ENCODE measurements at places on chromosomes 7 and 10.

- DNase-seq = no peak
Measured at GRCh38 chr10:1502451-1502850, 234.9 kb downstream of the ADARB2 start.

- no peak for DNase-seq
Measured at GRCh38 chr7:7261863-7262262, 79.5 kb downstream of the C1GALT1 start.

- peak; percentile 20 for DNase-seq
Measured at GRCh38 chr10:50421026-50421719, 169.9 kb upstream of the ASAH2 start.

DNA sequence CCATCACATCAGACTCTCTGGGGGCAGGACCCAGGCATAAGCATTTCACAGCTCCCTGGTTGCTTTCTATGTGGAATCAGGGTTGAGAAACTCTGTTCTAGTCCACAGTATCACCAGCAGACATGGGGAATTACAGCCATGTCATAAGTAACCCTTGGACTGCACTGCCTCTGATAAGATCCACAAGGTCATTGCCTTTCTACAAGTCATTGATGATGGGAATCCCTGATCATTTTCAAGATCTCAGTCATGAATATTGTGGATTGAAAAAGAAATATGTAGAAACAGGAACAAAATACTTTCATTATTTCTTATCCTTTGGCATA, 304.1 kb downstream of the KLF6 start:
- no peak for DNase-seq

GRCh38 chr10:100192350-100192749, 6.5 kb upstream of the ERLIN1 start:
- no peak for DNase-seq

GRCh38 chr10:3043512-3044368, 23.6 kb upstream of the PFKP start:
- DNase-seq = peak; percentile 16

DNA sequence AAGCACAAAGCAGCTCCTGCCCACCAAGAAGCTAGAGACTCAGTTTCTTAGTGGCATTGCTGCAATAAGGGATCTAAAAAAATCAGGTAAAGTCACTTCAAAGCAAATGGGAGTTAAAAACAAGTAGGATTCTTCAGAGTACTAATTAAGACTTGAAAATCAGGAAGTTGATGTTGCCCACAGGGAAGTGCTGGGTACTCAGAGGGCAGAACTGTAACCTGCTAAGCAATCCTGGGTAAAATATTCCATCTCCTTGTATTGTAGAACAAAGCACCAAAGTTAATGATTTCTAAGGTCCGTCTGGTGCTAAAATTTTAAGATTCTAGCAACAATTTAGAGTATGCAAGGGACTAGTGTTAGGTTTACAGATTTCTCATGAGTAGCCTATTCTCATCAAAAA, 8.3 kb downstream of the PEX1 start:
- no peak for DNase-seq

- no peak for DNase-seq
Measured at GRCh38 chr10:106959521-106959920, 205.0 kb downstream of the SORCS1 start.

DNA sequence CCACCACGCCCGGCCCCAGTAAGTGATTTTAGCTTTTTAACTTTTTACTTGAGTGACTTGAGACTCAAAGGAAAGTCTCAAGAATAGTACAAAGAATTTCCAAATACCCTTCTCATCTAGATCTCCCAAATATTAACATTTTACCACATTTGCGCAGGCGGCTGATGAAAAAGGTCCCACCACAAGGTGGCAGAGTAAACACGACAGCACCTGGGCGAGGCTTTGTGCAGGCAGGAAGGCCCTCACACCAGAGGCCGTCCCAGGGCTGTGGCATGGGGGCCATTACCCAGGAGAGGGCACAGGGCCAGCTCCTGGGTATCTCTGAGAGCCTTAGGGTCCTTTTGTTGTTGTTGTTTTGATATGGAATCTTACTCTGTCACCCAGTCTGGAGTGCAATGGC, 50.0 kb upstream of the WIPI2 start:
- DNase-seq = no peak

- no peak for DNase-seq
Measured at GRCh38 chr10:125838802-125839575, 15.6 kb downstream of the BCCIP start.

DNA sequence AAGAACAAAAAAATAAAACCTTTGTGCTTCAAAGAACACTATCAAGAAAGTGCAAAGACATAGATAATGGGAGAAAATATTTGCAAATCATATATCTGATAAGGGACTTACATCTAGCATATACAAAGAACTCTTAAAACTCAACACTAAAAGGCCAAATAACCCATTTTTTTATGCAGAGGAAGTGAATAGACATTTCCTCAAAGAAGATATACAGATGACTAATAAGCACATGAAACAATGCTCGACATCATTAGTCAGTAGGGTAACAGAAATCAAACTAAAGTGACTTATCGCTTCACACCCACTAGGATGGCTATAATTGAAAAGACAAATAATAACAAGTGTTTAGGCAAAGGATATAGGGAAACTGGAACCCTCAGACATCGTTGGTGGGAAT, 78.0 kb downstream of the MALSU1 start:
- no peak for DNase-seq

- DNase-seq = no peak
Measured at GRCh38 chr10:132787495-132788179, 1.7 kb upstream of the NKX6-2 start.
